ENCODE measurements at places on chromosomes 16 and 17. TPM values are rescaled to one million over a fixed set of nuclear protein-coding genes. Genes with fewer than 3 reads are reported as not detected.

DNA sequence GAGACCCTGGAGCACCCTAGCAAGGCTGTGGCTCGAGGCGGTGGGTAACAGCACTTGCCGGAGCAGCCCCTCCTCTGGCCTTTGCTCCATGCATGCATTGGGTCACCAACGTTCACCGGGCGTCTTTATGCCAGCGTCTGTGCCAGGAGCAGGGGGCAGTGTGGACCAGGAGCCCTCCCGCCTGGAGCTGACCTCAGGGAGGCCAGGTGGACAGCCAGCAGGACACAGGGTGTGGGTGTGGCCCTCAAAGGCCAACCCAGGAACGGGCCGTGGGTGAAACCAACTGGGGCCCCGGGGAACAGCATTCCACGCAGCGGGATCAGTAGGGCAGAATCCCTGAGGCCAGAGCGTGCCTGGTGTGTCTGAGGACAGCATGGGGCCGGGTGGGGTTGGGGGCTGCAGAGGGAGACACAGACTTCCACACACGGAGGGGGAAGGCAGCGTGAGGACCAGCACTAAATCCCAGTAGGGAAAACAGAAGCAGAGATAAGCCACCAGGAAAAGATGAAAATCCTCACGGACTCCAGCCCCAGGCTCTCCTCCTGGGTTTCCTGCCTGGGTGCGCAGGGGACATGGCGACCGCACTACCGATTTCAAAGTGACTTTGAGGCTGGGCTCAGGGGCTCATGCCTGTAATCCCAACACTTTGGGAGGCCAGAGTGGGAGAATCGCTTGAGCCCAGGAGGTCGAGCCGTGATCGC lies 2.9 kb upstream of the CD7 start:
- DNase-seq: no peak

GRCh38 chr17:60947100-60947499 lies 269.4 kb downstream of the BCAS3 start:
- DNase-seq: no peak

GRCh38 chr16:48479329-48479728 lies 94.1 kb upstream of the SIAH1 start:
- no peak for DNase-seq

The AGRP gene
- not detected for polyA plus RNA-seq

The ETV4 gene
- 5.5 TPM for polyA plus RNA-seq
